A172 (cell line): ENCODE measurements at places on chromosomes 5 and 9. TPM values are rescaled to one million over a fixed set of nuclear protein-coding genes. Genes with fewer than 3 reads are reported as not detected.
A peak's percentile ranks its signal among the peaks of the same experiment; 100 is the strongest.

- no peak for DNase-seq
Observed at GRCh38 chr5:65326922-65327321, 154.8 kb downstream of the ADAMTS6 start.

- no peak for DNase-seq
Observed at GRCh38 chr5:159657771-159658170, 258.5 kb upstream of the ADRA1B start.

DNA sequence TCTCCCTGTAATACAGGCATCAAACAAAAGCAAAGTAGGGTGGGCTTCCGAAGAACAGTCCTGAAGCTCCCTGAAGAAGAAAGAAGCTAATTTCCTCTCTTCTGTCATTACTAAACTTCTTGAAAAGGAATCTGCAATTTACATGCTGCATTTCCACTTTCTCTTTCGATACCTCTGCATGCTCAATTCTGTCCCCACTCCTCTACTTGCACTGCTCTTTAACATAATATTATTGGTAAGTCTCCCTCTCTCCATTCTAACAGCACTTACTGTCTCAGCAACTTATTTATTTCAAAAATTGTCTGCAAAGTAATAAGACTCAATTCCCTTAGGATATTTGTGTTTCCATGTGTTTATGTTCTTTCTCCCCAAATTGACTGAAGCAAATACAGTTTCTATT lies 3.9 kb upstream of the PLPP1 start:
- no peak for DNase-seq

- DNase-seq, result peak; percentile 9
Observed at GRCh38 chr5:39730006-39730405, 305.2 kb upstream of the DAB2 start.

DNA sequence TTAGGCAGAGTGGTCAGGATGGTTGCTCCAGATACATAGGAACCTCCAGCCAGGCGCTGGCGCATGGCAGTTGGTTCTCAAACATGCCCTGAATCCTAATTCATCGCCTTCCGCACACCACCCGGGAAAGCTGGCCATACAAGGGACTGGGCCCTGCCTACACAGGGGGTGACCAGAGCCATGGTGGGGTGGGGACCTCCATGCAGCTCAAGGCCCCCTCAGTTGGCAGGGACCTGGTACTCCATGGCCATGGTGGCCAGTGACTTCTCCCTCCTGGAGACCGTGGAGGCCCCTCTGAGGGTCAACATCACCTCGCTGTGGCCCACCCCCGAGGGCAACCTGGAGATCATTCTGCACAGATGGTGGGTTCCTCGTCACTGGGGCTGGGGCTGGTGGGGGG lies 26.8 kb downstream of the PAEP start:
- DNase-seq, result no peak

- no peak for DNase-seq
Observed at GRCh38 chr5:50447941-50448340, 6.9 kb upstream of the EMB start.

DNA sequence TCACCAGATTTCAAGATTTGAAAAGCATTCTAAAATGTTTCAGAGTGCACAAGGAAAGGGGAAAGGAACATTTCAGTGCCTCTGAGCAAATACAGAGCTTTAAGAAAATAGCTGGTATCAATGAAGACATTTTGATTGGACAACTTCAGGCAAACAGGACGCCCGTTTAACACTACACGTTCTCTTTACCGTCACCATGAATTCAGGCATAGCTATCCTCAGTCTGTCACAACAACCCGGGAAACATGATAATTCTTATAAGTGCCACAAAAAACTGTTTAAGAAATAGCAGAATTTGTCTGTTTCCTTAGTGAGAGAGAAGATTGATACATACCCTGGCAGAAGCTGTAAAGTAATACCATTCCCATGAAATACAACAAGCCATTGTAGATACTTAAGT lies 392.4 kb upstream of the PDE4D start:
- no peak for DNase-seq

- DNase-seq, result no peak
Observed at GRCh38 chr9:105046907-105047741, 119.2 kb upstream of the ABCA1 start.

- no peak for DNase-seq
Observed at GRCh38 chr5:137957948-137958347, 68.7 kb downstream of the PKD2L2 start.

GRCh38 chr9:27548055-27548741 lies 18.6 kb upstream of the MOB3B start:
- no peak for DNase-seq

GRCh38 chr5:168808051-168808616 lies 229.0 kb upstream of the PANK3 start:
- DNase-seq, result no peak

DNA sequence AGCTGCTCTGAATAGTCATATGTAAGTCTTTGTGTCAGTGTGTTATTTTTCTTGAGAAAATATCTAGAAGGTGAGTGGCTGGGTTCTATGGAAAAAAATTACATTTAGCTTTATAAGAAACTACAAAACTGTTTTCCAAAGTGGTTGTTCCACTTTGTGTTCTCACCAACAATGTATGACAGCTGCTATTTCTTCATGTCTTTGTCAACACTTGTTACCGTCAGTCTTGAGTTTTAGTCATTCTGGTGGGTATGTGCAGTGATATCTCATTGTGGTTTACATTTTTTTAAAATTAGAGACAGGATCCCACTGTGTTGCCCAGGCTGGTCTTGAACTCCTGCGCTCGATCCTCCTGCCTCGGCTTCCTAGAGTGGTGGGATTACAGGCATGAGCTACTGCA lies 246.4 kb downstream of the PJA2 start:
- DNase-seq, result no peak

- no peak for DNase-seq
Observed at GRCh38 chr5:141951332-141951781, 6.6 kb downstream of the PCDH12 start.

DNA sequence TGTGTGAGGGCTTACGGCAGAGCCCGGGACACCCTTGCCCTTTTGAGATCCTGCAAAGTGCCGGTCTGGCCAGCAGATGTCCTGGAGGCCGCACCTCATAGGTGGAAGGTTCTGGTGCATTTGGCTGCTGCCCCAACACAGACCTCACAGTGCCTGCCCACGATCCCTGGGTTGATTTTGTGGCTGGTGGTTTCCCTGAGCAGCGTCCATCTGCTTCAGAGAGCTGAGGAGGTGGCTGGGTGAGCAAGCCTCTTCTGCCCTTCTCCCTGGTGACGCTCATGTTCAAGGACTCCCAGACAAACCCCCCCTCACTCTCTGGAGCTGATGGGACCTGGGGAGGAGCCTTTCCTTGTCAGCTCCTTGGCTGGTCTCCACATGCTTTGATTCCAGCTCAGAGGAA lies 18.9 kb downstream of the BNIP1 start:
- DNase-seq, result no peak

DNA sequence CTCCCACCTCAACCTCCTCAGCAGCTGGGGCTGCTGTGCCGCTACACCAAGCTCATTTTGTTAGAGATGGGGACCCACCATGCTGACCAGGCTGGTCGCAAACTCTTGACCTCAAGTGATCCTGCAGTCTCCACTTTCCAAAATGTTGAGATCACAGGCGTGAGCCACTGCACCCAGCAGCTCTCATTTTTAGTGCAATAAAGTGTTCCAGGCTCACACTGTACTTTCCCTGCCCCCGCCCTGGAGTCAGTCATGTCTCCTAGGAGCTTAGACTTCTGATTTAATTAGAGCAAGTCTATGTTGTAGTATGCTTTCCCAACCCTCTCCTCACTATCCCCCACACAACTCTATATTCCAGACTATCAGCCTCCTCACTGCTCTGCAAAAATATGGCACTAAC lies 238.0 kb upstream of the ACTBL2 start:
- DNase-seq, result no peak

DNA sequence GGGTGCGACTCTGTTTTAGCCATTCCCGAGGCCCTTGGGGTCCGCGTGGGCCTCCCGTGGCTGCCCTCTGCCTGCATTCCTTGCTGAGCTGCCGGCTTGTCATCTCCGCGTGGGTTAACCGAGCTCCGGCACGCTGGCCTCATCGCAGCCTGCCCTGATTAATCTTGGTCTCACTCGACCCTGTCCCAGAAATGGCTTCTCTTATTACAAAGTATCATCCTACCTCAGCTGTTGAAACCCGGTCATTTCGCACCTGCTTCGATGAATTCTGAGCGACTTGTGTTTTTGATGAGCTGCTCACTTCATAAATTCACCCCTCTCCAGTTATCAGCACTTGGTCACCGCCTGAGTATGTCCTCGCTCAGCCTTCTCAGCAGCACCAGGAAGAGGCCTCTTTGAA lies 123.5 kb upstream of the EGFLAM start:
- DNase-seq, result no peak

DNA sequence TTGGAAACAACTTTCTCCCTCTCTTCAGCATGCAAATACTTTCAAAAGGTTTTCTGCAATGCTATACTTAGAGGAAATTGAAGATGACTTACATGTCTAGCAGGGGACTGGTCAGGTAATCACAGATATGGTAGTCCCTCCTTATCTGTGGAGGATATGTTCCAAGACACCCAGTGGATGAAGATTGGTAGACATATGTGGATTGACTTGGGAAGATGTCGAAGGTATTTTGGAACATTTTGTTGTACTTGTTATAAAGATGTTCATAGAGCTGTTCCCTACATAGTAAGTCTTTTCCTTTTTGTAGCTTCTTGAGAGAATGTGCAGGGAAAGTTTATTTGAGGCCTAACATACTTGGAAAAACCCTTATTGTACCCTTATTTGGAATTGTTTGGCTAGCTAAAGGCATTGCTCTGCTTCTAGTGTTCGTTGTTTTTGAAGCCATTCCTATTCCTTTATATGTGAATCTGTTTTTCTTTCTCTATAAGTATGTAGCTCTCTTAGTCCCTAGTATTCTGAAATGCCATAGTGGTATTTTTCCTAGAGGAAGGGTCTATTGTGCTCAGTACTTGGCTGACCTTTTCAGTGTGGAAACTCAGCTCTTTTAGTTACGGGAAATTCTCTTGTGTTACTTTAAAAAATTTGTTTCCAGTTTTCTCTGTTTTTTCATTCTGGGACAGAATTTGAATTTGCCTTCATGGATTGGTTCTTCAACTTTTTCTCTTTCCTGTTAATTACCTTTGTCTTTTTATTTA lies 25.7 kb downstream of the GPR151 start:
- DNase-seq, result no peak

DNA sequence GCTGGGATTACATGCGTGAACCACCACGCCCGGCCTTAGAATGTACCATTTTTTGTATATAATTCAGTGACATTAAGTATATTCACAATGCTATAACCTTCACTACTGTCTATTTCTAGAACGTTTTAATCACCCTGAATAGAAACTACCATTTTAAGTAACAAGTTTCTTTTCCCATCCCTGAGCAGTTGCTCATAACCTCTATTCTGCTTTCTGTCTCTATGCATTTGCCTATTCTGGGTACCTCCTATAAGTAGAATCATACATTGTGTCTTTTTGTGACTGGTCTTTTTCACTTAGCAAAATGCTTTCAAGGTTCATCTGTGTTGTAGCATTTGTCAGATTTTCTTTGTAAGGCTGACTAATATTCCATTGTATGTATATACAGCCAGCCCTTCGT lies 39.9 kb downstream of the DDX46 start:
- DNase-seq, result no peak

GRCh38 chr9:92247296-92247695 lies 46.2 kb downstream of the IARS1 start:
- DNase-seq, result no peak

- no peak for DNase-seq
Observed at GRCh38 chr9:127779136-127779981, 893 bp upstream of the SH2D3C start.

DNA sequence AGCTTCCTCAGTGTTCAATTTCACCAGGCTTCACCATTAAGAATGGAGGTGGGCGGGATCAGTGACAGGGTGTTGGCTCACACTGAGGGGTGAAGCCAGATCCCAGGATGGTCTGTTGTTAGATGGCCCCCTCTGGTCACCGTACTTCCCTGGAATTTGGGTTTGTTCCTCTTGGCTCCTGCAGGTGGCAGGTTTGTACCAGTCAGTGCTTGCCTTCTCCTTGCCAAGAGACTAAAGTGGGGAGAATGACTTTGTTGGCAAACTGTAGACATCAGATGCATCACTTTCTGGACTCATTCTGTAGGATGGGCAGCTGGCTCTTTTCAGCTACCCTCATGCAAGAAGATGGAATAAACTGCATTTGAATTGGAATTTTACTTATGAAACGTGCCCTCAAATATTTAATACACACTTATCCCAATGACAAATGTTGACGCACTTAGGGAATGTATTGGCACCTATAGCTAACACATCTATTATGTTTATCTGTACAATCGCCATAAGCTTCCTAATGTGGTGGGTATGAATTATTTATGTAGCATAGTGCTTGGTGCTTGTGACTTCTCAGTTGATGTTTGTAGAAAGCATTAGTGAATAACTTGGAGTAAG lies 31.4 kb upstream of the ANKRD55 start:
- peak; percentile 70 for DNase-seq

- no peak for DNase-seq
Observed at GRCh38 chr9:126471084-126471624, 142.6 kb upstream of the LMX1B start.

- no peak for DNase-seq
Observed at GRCh38 chr5:97847920-97848631, 665.0 kb upstream of the RIOK2 start.

DNA sequence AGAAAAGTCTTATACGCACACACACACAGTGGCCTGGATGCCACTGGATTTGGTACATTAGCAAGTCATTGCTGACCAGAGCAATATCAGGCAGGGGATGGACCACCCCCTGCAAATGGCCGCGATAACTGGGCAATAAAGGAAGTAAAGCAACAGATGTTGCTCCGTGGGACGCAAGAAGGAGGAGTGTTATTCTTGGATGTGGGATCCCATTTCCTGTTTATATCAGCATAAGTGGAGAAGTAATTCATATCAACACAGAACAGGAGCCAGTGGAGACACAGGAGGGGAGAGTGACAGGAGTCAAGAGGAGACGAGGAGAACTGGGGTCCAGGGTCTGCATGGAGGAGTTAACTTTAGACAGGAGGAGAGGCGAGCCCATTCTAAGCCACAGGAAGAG lies 18.4 kb downstream of the RUFY1 start:
- DNase-seq, result no peak

- DNase-seq, result peak; percentile 91
Observed at GRCh38 chr5:132251220-132251725, 6.2 kb upstream of the PDLIM4 start.

Gene BTNL8
- total RNA-seq, result 0.71 TPM in 1 of 2 replicates, not detected in the other

Gene DPM2
- total RNA-seq, result 49.7 and 50.5 TPM in 2 replicates

Gene NEURL1B
- total RNA-seq, result 7.2 and 12.2 TPM in 2 replicates

Gene PDGFRB
- 33.5 and 55.9 TPM in 2 replicates for total RNA-seq

Gene SLC6A18
- not detected in 2 replicates for total RNA-seq

Gene CD72
- total RNA-seq, result 0.12 and 0.48 TPM in 2 replicates

Gene AHRR
- 1.2 and 1.4 TPM in 2 replicates for total RNA-seq

Gene GPR21
- total RNA-seq, result not detected in 2 replicates

Gene ANKRD20A1
- total RNA-seq, result not detected in 2 replicates
